ENCODE measurements at places on chromosomes 6 and 20.
A peak's percentile ranks its signal among the peaks of the same experiment; 100 is the strongest.

DNA sequence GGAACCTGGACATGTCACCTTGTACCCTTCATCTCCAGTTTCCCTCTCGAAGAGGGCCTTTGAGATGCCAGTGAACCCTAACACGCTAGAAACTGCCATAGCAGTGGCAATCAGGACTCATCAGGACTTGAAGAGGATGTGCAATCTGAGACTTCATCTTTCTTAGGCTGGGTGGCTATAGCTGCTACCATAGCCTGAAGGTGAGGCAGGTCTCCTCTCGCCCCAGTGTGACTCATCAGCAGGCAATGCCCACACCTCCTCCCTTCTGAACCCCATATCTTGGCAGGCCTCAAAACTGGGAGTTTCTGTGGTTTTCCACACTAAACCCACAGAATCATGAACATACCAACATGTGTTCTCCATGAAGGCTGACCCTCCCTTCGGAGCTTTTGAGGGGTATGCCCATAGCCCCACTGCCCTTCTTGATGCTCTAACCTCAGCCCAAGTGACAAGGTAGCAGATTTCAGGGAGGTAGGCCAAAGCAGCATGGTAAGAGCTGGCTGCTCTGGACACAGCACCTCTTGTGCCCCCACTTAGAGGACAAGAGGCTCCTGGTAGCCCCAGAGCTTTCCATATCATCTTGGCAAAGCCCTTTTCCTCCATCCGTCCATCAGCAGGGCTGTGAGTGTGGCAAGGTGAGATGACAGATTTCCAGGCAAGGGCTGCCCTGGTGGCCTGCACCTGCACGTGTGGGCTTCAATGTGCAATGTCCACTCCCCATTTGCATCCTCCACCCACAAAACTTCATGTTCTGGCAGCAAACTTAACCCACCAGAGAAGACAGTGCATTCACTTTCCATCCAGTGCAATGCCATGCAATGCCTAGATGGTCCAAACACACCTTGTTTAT lies 2.6 kb downstream of the BLCAP start:
- no peak for DNase-seq

GRCh38 chr20:48024539-48024938 lies 239.3 kb upstream of the SULF2 start:
- DNase-seq: no peak

DNA sequence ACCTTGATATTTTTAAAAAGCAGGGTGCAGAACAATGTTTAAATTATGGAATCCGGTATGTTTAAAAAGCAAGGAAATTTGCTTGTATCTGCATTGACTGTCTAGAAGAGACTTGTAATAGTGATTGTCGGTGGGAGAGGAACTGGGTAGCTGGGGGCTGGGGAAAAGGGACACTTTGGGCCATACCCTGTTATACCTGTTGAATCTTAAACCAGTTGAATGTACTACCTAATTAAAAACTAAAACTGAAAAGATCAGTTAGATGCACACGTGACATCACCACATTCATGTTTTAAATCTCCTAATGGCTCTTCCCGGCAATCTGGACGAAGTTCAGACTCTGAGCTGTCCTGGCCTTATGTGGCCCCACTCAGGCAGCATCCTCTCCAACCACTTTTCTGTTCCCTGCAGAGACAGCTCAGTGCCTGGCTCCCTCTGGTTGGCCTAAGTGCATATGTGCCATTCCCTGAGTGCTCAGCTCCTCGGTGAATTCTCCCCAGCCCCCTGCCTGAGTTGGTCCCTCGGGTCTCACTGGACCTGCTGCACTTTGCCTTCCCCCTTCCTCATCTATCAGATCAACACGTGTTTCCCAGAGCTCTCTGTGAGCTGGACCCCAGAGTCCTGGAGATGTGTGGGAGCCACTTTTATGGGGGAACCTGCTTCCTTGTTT lies 36.3 kb downstream of the SLC52A3 start:
- DNase-seq: no peak

GRCh38 chr6:11389977-11390376 lies 147.6 kb upstream of the TMEM170B start:
- DNase-seq: no peak

- no peak for DNase-seq
Measured at GRCh38 chr6:88914180-88914579, 49.2 kb downstream of the RNGTT start.

- no peak for DNase-seq
Measured at GRCh38 chr6:100382031-100382430, 82.7 kb downstream of the SIM1 start.

- no peak for DNase-seq
Measured at GRCh38 chr6:57198926-57199636, 23.0 kb downstream of the RAB23 start.

- no peak for DNase-seq
Measured at GRCh38 chr6:72811971-72812421, 190.1 kb downstream of the KCNQ5 start.

GRCh38 chr6:50717734-50718457 lies 4.6 kb downstream of the TFAP2D start:
- DNase-seq: no peak

GRCh38 chr6:21115111-21115510 lies 478.4 kb upstream of the SOX4 start:
- DNase-seq: no peak

DNA sequence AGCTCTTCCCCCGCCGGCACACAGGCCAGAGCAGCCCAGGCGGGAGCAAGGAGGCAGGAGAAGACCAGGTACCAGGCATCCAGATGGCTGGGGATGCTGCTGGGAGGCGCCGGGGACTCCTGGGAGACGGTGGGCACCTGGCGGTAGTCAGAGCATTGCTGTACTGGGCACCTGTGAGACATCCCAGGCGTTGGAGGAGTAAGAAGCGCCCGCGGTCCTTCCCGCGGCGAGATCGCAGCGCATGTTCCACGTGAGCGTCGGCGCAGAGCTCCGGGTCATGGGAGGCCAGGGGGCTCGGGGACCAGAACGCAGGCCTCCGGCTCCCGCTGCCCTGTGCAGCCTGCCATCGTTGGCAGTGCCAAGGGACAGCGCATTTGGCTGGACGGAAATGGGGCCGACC lies 293.7 kb upstream of the CDYL start:
- no peak for DNase-seq

- DNase-seq: no peak
Measured at GRCh38 chr6:79574630-79575225, 37.5 kb upstream of the LCA5 start.

DNA sequence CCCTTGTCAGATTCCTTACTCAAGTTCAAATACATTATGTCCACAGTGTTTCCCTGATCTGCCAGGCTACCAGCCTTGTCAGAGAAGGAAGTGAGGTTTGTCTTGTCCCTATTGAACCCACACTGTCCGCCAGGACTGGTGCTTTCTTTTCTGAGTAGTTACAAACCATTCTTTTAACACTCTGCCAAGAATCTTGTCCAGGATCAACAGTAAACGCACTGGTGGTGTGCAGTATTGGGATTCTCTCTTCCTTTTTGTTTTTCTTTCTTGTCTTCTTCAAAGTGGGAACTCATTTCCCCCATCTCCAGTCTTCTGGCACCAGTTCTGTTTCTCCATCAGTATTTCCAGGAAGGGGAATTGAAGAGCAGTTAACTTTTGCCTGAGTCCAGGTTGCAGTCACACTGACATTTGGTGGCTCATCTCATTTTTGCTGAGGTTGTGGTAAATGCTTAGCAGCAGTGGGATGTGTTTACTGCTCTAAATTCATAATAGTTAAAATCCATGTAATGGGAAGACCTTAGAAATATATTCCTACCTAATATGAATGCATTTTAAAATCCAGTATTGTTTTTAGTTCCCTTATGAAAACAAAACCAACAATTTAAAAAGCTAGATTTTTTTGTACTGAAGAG lies 295.3 kb downstream of the PRL start:
- no peak for DNase-seq

DNA sequence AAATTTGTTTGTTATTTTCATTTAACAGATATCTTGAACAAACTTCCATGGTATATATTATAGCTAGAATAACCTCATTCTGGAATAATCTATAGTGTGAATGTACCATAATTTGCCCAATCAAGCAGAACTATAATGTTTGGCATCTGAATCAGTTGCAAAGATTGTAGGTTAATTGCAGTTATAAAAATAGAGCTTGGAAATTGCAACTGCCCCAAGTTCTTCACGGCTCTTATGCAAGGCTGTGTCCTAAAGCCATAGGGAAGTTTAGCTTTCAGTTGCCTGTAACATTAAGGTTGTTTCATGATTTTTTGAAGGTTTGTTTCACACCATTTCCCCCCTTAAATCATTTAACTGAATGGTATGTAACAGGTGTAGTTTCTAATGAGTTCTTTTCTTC lies 19.4 kb downstream of the NQO2 start:
- DNase-seq: no peak

- DNase-seq: no peak
Measured at GRCh38 chr6:13789746-13790145, 24.6 kb downstream of the MCUR1 start.

- DNase-seq: no peak
Measured at GRCh38 chr6:105886066-105886813, 199.9 kb upstream of the PRDM1 start.

- DNase-seq: no peak
Measured at GRCh38 chr6:169165561-169166300, 87.9 kb downstream of the THBS2 start.

- DNase-seq: no peak
Measured at GRCh38 chr20:18377896-18378481, 88.8 kb downstream of the DZANK1 start.

DNA sequence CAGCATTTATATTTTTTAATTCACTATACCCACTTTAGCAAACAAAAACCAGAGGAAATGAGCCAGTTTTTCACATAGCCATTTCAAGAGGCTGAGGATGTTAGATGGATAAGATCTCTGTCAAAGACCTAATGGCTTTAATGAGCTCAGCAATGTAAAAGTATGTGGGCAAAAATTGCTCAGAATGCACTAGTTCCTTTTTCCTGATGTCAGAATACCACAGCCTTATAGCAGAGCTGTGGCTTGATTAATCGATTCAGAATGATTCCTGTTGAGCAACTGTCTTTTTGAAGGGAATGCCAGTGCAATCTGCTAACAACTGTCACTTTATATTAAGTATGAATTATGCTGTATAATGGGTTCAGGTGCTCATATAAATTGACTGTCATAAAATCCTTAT lies 100.6 kb upstream of the HIVEP1 start:
- DNase-seq: no peak

GRCh38 chr6:126550323-126550722 lies 210.4 kb downstream of the CENPW start:
- no peak for DNase-seq

GRCh38 chr6:139693735-139694134 lies 319.3 kb upstream of the CITED2 start:
- DNase-seq: no peak

- no peak for DNase-seq
Measured at GRCh38 chr6:9140951-9141460, 705.7 kb upstream of the SLC35B3 start.

- DNase-seq: no peak
Measured at GRCh38 chr20:13025181-13025580, 16.4 kb downstream of the SPTLC3 start.

DNA sequence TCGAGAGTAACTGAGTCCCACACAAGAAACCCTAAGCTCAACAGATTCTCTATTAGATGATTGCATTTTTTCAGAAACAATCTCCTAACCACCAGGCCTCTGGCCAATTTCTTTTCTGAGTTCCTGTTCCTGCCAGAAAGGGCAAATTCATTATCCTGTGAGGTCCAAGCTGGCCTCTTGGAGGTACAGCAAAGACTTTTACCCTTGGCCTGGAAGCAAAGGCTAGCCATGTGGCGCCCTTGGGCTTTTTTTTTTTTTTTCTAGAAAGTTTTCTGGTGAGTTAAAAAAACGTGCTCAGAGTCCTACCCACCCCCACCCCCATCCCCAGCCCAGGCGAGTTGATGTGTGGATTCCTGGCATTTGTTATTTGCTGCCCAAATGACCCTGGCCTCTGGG lies 59.0 kb upstream of the EEF1A1 start:
- no peak for DNase-seq

- DNase-seq: no peak
Measured at GRCh38 chr6:152271776-152272464, 365.2 kb downstream of the SYNE1 start.

- DNase-seq: no peak
Measured at GRCh38 chr6:10793695-10794094, 44.6 kb downstream of the MAK start.

- DNase-seq: peak; percentile 24
Measured at GRCh38 chr6:159127701-159128100, 41.5 kb upstream of the FNDC1 start.

- DNase-seq: no peak
Measured at GRCh38 chr20:19958928-19959327, 58.2 kb upstream of the NAA20 start.

DNA sequence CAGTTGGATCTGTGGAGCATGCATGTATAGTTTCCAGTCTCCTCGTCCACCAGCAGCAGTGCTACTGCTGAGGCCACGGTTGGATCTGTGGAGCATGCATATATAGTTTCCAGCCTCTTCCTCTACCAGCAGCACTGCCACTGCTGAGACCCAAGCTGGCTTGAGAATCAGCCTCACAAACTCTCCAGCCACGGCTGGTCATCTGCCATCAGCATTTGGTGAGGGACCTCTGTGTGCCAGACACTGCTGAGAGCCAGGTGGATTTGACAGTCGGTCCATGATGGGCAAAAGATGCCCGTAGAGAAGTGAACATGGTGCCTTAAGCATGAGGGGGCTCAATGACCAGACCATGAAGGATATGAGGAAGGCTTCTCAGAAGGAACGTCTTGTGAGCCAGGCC lies 46.4 kb downstream of the SLC9A8 start:
- DNase-seq: no peak

GRCh38 chr20:23826541-23827021 lies at the start of gene CST2:
TSS of gene CST2 (minus strand) at chr20:23826729. CDS start at chr20:23826660, 69 bp downstream.
- DNase-seq: no peak

- no peak for DNase-seq
Measured at GRCh38 chr6:107991772-107992550, 34.0 kb upstream of the SEC63 start.

- no peak for DNase-seq
Measured at GRCh38 chr6:37488476-37488875, 11.2 kb downstream of the CCDC167 start.

DNA sequence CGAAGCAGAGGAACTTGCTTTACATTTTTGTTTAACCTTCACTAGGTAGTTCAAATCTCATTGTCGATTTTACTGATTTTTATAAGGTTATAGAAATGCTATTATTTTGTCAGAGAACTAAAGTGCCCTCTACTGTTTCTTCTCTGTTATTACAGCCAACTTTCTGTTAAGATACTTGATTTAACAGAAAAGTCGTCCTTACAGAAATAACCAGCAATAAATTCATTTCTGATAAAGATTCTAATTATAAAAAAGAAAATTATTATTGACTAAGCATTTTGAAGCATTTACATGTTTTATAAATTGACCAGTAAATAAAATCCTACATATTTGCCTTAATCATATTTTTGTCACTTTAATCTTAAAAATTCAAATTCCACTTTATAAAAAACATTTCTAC lies 60.8 kb downstream of the OGFRL1 start:
- DNase-seq: peak; percentile 22

- no peak for DNase-seq
Measured at GRCh38 chr20:61166324-61166723, 85.7 kb upstream of the CDH4 start.
